ENCODE measurements at places on chromosomes 1 and 21.
A peak's percentile ranks its signal among the peaks of the same experiment; 100 is the strongest.

GRCh38 chr1:210262167-210262896 lies 29.7 kb downstream of the SERTAD4 start:
- DNase-seq: no peak

DNA sequence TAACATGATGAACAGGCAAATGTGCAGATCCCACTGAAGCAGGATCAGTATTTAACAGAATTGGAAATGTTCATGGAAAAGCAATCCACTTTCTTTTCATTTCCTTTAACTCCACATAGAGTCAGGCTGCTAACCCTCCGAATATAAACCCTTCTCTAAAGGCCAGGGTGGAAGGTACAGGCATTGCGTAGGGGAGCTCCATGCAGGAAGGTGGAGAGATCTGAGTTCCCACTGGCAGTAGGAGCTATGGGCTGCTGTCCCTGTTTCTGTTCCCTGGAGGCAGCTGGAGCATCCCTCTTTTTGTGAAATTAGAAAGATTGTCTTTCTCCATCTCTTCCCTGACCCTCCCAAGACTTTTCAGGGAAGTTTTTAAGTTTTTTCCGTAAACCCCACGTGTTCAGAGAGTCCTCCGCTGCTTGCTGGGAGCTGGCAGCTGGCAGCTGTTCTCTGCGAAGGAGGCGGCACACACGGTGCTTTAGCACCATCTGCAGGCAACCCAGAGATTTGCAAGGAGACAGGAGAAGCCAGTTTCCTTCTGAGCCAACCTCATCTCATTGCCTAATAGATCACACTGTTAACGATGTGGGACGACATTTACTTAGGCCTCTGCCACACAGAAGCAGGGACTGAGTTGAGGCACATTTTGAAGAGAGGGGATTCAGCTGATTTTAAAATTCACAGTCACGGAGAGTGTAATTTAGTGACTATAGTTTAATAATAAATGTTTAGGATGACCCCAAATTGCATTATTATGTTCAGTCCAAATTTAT lies 55.4 kb upstream of the HOOK1 start:
- peak; percentile 79 for DNase-seq

- DNase-seq: no peak
Observed at GRCh38 chr1:91731815-91732214, 154.1 kb downstream of the TGFBR3 start.

DNA sequence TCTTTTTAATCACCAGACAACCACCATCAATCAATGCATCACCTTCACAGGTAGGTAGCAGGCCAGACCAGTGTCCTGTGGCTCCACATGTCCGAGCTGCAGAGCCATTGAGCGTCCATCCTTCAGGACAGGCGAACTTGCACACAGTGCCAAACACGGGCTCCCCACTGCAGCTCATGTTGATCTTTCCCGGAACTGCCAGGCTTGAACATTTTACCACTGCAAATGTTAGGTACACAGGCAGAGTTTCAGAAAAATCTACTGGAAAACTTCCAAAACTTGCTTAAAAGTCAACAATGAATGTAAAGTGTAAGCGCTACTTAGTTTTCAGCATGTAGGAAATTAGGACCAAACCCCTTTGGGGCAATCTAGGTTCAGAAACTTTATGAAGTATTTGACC lies 6.6 kb downstream of the SELE start:
- no peak for DNase-seq

GRCh38 chr21:32888971-32889370 lies 117.4 kb upstream of the PAXBP1 start:
- DNase-seq: no peak

- DNase-seq: no peak
Observed at GRCh38 chr1:227541129-227541528, 22.2 kb upstream of the ZNF678 start.

- DNase-seq: no peak
Observed at GRCh38 chr1:48730164-48730910, 46.4 kb downstream of the BEND5 start.

DNA sequence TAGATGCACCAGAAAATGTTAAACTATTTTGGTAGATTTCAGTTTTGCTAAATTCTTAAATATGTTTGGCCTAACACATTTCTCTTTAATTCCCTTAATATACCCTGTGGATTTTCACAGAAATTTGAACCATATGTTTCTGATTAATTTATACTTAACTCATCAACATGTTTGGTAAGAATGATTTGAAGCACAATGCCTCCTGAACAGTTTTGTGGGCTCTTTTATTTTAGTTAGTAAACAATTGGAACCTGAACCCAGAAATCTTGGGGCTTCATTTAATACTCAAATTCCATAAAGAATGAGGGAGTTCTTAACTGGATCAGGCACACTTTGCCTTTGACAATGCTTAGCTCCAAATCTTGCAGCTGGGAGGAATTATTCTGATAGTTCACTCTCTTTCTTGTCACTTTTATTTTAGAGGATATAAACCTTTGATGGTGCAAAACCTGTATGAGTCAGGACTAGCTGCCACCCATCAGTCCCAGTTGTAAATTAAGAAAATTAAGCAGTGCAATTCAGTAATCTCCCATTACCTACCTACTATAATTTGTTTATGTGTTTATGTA lies 24.6 kb upstream of the LYPLAL1 start:
- no peak for DNase-seq

DNA sequence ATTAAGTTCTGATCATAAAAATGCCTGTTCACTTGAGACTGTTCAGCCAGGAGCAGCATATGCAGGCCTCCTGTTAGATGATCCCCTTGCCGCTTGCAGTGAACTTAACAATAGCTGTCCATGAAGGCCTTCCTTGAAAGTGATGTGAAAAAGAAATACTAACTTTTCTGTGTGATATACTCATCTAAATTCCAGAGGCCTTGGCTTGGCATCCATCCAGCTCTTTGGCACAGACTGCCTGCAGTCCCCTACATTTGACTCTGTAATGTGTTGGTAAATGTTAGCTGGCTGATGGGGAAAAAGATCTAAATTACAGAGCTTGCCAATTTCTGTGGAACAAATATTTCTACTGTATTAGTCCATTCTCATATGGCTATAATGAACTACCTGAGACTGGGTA lies 73.7 kb downstream of the KCNK2 start:
- no peak for DNase-seq

- no peak for DNase-seq
Observed at GRCh38 chr1:177270863-177271262, 100.1 kb downstream of the BRINP2 start.

GRCh38 chr1:4725416-4725815 lies 71.0 kb downstream of the AJAP1 start:
- DNase-seq: no peak

DNA sequence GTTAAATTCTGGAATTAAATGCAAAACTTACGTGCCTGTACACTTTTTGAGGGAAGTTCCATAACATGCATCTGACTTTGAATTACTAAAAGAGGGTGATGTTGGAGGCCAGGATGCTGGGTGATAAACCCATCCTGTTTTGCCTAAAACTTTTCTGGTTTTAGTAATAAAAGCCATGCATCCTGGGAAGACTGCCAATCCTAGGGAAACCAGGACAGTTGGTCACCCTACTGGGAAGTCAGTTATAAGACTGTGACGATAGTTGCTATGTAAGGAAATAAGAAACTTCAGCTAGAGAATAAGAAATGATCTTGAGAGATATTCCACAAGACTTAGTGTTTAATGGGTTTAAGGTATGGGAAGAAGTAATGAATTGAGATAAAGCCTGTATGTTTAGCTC lies 336.6 kb upstream of the LYPLAL1 start:
- no peak for DNase-seq

DNA sequence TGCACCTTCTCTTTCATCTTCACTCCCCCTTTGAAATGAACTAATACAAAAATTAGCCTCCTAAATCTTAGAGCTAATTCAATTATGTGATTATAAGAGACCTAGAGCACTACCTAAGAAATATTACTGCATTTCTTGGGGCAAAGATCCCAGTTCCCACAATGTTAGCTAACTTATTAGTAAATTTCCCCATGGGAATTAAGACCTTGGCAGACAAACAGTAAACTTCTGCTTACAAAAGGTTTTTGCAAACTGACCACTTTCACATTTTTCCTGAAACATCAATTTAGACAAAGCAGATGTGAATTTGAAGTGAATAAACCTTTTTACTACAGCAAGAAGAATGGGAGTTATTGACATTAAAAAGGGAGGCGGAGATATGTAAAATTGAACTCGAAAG lies 34.6 kb upstream of the LHX8 start:
- DNase-seq: no peak

DNA sequence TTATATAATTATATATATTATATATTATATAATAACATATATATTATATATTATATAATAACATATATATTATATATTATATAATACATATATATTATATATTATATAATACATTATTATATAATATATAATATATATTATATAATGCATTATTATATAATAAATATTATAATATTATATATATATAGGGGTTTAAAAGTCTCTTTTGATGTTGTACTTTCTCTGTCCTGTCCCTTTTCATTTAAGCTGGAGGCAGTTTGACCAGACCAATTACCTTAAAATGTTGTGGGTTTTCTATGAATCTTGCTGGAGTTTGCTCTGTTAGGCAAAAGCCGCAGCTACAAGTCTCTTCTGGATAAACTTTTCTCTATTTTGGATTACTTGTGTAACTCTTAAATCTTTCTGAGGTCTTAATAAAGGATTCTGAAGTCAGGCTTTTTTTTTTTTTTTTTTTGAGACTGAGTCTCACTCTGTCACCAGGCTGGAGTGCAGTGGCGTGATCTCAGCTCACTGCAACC lies 22.2 kb upstream of the KIF1B start:
- no peak for DNase-seq

DNA sequence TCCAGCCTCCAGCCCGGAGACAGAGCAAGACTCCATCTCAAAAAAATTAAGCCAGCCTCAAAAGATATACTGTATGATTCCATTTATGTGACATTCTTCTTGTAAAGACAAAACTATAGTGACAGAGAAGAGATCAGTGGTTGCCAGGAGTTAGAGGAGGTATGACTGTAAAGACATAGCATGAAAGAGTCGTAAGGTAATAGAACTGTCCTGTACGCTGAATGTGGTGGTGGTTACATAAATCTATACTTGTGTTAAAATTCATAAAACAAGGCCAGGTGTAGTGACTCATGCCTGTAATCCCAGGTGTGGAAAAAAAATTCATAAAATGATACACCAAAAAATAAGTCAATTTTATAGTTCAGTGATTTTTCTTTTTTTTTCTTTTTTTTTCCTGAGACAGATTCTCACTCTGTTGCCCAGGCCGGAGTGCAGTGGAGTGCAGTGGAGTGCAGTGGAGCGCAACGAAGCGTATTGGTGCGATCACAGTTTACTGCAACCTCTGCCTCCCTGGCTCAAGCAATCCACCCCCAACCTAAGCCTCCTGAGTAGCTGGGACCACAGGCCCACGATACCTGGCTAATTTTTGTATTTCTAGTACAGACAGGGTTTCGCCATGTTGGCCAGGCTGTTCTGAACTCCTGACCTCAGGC lies 84.9 kb upstream of the CXADR start:
- no peak for DNase-seq

DNA sequence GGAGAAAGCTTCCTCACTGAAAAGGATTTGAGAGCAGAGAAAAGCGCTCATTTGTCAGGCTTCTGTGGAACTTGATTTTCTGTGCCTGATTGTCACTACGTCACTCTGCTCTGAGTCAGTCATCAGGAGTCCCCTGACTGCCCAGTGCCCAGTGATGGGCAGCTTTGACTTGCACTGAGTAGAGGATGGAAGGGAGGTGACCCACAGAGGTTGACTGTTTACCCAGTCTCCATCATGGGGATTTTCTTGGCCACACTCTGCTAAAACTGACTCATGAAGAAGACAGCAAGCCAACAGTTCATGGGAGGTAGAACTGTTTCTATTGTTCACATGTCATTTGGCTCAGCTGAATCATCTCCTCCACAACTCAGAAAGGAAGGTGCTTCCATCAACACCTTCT lies 82.1 kb upstream of the DUSP10 start:
- DNase-seq: no peak

DNA sequence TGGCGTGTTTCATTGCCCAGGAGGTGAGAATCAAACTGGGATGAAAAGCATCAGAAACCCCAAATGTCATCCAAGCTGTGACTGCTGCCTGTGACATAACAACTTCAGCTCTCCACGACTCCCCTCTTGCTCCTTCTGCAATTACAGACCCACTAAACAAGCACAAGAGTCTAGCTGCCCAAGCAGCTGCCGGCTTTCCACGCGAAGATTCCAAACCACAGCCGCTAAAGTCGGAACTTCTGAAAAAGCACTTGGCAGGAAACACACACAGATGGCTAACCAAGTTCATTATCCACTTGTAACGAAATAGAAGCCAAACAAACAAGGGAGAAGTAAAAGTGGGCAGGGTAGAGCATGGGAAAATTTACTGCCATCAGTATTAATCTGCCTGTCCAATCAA lies 198.1 kb downstream of the SLC35F3 start:
- no peak for DNase-seq

- DNase-seq: no peak
Observed at GRCh38 chr1:119564548-119564947, 57.5 kb downstream of the HSD3B1 start.

DNA sequence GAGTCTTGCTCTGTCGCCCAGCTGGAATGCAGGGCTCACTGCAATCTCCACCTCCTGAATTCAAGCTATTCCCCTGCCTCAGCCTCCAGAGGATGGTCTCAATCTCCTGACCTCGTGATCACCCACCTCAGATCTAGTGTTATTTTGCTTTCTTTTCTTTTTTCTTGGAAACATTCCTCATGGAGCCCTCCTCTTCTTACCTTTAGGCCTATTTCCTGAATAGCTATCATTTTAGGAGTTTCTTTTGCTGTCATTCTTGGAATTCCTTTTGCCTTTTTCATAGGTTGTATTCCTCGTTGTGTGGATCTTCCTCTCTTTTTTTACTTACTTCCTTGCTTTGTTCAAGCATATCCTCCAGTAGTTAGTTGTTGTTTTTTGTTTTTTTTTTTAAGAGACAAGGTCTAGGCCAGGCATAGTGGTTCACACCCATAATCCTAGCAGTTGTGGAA lies 173.8 kb downstream of the RASAL2 start:
- DNase-seq: no peak

DNA sequence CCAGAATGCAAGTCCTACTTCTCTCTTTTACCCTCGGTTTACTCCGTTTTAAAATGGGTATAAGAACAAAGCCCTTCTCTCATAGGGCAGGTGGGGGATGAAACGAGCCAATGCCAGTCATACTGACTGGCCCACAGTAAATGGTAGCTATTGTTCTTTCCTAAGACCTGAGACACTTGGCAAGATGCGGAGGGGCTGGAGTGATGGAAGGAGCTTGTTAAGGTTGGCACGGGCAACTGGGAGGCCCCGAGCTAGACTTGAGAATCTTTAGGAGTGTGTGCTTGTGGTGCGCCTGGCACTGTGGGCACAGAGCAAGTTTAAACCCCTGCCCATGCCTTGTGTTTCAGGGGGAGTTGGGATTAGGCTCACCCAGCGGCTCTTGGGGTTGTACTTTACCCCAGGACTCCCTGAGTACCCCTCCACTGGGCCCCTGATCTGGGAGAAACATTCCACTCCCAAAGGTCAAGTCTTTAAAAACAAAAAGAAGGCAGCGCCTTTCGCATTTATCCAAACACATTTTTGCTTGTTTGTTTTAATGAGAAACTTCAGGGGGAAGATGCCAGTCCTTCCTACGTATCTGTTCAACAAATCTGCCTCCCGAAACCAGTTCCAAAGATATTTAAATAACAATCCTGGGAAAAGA lies 240.6 kb upstream of the TMEM51 start:
- DNase-seq: no peak

Measured in cerebellar cortex (tissue), 1 donor.